ENCODE measurements at places on chromosomes 2 and 18.

DNA sequence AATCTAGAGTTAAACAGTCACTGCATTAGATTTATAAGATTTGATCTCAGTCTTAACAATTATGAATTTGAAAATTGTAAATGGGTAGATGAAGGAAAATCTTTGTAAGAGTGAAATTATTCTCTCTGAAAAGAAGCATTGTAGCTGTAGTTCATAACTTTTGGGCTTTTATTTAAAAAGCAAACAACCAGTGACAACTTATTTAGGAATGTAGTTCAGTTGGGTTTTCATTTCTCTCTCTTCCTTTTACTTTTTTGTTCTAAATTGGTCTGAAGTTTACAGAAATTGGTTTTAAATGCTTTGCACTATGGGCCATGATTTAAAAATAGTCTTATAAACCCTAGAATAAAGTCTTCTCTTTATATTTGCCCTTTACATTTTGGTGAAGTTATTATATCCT lies 296.6 kb downstream of the GULP1 start:
- no peak for DNase-seq

GRCh38 chr2:86685351-86685750 lies 34.7 kb upstream of the RMND5A start:
- DNase-seq: no peak

- no peak for DNase-seq
Measured at GRCh38 chr18:23945416-23946079, 69.0 kb upstream of the TTC39C start.

DNA sequence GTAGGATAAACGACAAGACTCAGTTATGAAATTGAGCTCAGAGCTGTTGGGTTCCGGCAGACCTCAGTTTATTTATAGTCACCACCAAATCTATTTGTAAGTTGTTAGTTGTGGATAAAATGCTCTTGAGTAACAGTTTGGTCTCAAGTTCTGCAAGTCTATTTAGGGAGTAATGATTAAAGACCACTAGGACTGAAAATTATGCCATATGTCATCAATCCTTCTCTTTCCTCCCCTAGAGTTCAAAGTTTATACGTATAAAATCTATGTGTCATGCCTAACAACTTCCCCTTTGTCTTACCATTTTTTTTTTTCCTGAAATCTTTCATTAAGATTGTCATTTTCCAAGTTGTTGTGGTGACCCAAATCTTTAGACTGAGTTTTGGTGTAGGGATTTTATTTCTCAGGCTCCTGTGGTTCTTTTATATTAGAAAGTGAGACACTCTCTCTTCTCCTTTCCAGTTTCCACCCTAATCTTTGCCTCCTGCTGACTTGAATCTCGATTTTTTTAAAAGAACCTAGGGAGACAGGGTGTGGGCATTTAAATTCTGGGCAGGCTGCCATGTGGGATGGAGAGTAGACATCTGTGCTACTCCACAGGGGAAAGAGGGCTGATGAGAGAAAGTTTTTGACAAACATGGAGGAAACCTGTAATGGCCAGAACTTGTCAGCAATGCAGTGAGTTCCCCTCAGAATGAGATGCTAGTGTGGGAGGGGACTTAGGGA lies 51.0 kb downstream of the LAMA3 start:
- no peak for DNase-seq

GRCh38 chr2:189338115-189338514 lies 103.2 kb upstream of the WDR75 start:
- DNase-seq: no peak

DNA sequence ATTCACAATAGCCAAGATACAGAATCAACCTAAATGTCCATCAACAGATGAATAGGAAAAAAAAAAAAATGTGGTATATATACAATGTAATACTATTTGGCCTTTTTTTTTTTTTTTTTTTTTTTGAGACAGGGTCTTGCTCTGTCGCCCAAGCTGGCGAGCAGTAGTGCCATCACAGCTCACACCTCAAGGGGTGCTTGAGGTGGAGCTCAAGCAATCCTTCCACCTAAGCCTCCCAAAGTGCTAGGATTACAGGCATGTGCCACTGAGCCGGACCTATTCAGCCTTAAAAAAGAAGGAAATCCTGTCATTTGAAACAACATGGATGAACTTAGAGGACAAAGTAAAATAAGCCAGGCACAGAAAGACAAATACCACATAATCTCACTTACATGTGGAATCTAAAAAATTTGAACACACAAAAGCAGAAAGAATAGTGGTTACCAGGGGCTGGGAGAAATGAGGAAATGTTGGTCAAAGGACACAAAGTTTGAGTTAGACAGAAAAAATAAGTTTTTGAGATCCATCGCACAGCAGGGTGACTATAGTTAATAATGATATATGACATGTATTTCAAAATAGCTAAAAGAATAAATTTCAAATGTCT lies 26.0 kb downstream of the TLK1 start:
- DNase-seq: no peak

DNA sequence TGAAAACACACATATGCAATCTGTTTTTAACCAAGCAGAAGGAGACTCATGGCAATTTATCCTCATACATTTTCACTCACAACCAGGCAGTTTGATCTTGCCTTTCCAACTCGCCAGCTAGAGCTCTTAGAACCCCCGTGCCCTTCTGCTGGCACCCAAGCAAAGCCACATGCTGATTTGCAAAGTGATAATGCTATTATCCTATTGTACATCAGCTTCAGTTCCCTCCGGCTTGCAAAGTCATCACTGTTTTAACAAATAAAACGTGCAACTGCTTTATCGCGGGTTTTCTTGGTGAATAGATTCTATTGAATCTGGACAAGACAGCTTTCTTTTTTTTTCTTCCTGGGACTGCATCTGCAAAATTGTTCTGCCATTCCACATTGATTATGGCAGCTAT lies 314.6 kb downstream of the LNPK start:
- no peak for DNase-seq

GRCh38 chr2:236562434-236562833 lies 7.2 kb upstream of the ACKR3 start:
- DNase-seq: no peak

- DNase-seq: no peak
Measured at GRCh38 chr2:237885111-237885930, 25.9 kb downstream of the RAMP1 start.

DNA sequence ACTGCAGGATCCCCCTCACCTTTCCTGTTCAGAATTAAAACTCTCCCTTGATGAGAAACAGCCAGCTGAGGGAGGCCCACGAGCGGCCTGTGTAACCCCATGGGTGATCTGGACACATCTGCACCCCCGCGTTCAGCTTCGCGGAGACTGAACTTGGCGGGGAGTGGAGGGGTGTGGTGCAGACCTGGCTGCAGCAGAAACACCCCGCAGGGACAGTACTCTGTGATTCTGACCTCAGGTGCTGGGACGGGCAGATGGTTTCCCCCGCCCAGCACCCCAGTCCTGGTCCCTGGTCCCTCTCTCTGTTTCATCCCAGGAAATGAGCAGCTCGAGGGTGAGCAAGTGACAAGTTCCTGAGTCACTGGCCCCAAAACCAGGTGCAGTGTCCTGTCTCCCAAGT lies 41.2 kb downstream of the GBX2 start:
- DNase-seq: no peak

DNA sequence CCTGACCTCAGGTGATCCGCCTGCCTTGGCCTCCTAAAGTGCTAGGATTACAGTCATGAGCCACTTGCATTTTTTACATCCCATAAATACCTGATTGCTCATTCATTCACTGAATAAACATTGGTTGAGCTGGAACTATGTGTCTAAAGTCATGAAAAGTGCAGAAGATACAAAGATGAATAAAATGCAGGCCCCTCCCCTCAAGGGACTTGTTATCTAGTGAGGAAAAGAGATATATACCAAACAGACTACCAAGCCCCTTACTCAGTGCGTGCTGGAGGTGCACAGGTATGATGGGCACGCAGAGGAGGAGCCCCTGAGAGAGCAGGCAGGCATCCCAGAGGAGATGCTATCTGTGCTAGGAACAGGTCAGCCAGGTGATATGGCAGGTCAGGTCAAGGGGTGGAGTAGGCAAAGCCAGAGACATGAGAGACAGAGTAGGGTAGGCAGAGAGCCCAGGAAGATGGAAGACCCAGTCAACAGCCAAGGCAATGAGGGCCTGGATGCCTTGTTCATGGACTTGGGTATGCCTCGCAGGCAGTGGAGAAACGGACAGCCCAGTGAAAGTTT lies 7.7 kb downstream of the FHL2 start:
- no peak for DNase-seq

DNA sequence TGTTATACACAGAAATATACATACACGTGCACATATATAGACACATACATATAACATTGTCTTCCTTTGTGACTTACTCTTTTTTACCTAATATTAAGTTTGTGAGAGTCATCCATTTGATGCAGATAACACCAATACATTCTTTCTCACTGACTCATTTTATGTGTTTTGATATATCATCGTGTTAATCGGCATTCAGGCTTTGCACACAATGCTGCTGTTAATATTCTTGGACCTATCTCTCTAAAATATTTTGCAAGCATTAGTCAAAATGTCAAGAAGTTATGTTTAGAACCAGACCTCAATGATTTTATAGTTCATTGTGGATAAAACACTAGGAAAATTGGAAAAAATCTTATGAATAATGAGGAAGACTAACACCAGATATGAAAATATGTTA lies 441.1 kb downstream of the LRATD1 start:
- DNase-seq: no peak

- no peak for DNase-seq
Measured at GRCh38 chr18:23835506-23835905, 146.3 kb downstream of the LAMA3 start.

DNA sequence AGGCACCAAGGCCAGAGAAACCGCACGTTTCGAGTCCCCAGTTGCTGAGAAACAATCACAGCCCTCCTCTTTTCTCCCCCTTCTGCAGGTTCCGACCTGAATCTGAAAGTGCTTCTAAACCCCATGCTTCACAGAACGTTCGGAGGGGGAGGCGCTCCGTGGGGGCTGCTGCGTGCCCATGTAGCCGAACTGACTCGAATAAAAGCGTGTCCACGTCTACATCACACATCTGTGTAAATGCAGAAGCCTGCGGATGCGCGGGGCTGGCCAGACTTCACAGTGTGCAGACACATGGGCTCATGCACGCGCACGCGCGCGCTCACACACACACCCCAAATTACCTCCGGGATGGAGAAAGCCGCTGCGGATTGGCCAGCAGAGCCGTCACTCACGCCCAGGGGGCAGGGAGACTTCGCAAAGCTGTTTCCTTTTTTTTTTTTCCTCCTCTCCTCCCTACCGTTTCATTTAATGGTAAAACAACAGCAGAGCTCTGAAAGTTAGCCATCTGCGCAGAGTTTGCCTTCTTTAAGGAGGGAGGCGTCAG lies 2.3 kb downstream of the ZNF516 start:
- peak; percentile 91 for DNase-seq

DNA sequence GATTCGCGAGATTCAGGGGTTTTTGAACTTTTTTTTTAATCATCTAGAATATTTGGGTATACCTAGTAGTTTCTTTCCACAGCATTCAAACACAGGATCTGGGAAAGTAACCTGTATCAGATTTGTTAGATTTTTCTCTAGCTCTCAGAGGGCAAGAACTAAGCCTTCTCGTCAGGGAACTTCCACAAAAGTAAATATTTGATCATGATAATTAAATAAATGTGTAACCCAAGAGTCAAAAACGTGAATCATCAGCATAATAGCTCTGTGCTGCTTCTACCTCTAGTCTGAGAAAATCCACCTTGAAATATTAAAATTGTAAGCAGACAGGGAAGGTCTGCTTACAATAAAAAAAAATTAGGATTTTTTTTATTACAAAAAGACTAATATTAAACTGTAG lies 225.7 kb upstream of the SPOPL start:
- no peak for DNase-seq

GRCh38 chr2:239006622-239007285 lies 158.9 kb downstream of the TWIST2 start:
- no peak for DNase-seq

DNA sequence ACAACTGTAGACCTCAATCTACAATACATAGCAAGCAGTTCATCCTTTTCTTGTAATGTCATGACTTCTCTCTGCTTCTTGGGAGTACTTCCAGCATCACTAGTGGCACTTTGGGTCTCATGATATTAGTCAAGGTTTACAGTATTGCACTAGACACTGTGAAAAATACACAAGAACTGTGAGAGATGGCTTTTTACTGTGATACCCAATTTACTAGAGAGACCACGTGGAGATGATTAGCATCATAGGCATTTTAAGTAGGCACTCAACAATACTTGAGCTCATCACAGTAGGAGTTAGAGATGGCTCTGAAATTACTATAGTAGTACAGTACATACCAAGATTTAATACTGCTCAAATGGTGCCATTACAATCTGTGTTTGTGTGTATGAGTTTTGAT lies 112.8 kb upstream of the EML6 start:
- no peak for DNase-seq

DNA sequence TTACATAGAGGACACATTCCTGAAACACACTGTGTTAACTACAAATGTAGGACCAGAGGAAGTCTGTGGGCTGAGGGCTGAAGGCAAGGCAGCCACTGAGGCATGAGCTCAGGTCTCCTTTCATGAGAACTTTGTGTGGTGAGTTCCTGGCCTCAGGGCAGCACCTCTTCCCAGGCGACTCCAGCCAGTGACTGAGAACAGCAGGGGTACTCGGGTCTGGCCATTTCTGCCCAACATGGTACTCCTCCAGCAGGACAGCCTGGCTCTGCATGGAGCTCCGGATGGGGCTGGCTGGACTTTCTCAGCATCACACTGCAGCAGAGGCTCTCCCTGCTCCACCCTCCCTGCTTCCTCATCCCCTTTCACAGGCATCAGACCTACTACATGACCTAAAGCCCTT lies 125.5 kb upstream of the SPATS2L start:
- no peak for DNase-seq

DNA sequence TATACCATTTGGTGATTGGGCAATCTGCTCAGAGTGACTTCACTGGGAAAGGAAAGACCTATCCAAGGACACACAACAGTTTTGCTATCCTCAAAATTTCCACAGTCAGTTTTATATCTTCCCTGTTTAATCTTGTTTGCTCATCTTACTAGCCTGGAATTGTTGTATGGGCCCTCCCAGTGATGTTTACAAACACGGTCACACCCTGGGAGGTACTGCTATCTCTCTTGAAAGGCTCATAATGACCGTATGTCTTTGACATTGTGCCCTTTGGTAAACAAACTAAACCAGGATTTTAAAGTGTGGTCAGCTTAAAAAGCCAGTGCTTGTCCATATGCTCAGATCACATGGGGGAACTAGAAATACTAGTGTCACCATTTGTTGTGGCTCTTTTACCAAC lies 277.0 kb downstream of the CDH2 start:
- DNase-seq: no peak

GRCh38 chr18:44630118-44630517 lies 50.6 kb upstream of the SETBP1 start:
- DNase-seq: no peak

GRCh38 chr2:240631548-240632305 lies 6.4 kb downstream of the GPR35 start:
- no peak for DNase-seq
